ENCODE measurements at places on chromosomes 12 and 14. TPM values are rescaled to one million over a fixed set of nuclear protein-coding genes. Genes with fewer than 3 reads are reported as not detected.

Gene DNAJC22
- total RNA-seq, result 0.70 TPM

Gene TIGAR
- total RNA-seq, result 13.0 TPM

Gene GPR162
- total RNA-seq, result 5.7 TPM

Gene GLT1D1
- total RNA-seq, result 1.1 TPM
